Nucleus accumbens (tissue), 56 donors: ENCODE measurements at places on chromosomes 16 and 17.

- peak; percentile 3 for DNase-seq
These were observed 218.0 kb upstream of the CNTNAP4 start for GRCh38 chr16:76059186-76059585.

DNA sequence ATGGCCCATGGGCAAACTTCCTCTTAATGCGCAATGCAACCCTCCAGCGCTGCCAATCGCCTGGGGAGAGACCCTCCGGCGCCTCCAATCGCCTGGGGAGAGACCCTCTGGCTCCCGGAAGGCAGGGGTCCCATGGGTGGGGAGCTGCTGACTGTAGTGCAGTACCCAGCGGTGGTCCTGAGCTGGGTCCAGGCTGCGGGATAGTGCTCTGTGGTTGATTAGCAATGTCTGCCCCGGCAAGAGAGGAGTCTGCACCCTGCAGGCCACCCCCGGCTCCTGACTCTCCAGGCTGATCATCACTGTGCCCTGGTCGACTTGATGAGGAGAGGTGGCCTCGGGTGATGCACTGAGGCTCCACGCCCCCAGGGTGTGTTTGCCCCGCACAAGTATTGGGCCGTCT is 44.6 kb upstream of the ZNF469 start:
- no peak for DNase-seq

GRCh38 chr16:68062910-68063393 is 22.2 kb upstream of the NFATC3 start:
- no peak for DNase-seq

DNA sequence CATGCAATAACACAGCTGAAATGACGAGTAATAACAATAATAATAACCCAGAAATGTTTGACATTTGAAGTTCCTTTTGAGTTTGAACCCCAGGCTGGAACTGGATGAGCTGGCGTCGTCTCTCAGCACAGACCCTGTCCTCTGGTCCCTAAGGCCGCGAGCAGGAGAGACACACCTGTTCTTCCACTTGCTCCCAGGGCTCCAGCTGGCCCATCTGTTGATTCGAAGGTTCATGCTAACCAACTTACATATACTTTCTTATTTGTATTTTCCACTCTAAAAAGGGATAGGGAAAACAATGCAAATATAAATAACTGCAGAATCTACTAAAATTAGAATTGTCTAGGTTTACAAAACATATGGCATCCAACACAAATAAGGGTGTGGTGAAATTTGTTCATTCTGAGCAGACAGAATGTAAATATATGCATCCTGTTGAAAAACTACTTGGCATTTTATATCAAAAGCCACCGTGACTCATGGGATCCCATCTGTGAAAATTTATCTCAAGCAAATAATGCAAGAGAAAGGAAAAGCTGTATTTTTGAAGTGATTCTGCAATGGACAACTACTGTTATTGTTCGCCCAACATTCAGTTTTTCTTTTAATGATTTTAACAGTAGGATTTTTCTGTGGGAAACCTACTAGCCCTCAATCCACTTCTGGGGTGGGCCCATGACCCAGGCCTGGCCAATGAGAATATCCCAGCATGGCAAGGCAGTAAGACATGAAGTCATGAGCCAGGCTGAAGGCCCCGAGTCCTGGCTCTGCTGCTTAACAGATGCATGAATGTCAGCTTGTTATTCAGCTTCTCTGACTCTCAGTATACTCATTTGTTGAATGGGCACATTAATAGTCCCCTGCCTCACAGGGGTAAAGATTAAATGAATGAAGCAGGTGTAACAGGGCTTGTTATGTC is 13.2 kb upstream of the RGS9 start:
- DNase-seq = no peak

DNA sequence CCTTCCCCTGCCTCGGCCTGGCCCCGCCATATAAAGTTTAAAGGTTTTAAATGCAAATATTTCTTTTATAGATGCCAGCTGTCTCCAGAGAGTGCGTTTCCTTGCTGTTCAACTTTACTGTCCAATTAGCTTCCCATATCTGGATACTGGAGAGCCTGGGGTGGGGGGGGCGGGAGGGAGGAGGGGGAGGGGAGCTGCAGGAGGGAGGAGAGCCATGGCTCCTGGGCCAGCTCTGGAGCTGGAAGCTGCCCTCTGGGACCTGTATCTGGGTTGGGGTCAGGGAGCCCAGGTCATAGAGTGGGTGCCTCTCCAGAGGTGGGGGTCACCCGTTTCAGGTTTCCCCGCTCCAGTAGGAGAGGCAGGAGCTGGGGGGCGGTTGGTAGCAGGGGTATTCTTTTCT is 6.2 kb upstream of the GSE1 start:
- no peak for DNase-seq

DNA sequence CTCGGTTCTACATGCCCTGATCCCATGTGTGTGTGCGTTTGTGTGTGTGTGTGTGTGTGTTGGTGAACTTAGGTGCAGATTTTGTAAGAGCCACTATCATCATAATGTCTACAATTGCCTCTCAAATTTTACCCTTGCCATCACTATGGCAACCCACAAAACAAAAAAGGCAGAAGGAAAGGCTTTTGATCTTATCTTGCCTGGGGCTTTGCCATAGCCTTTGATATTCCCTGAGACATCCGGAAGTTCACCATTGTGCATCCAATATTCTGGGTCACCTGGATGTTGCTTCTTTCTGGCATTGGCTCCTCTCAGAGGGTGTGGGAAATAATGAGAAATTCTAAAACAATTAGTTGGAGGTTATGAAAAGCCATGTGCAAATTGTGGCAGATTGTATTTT is 114.7 kb downstream of the HAPSTR1 start:
- DNase-seq = no peak

- peak; percentile 43 for DNase-seq
These were observed 735 bp downstream of the ZNF652 start for GRCh38 chr17:49361129-49361901.

GRCh38 chr16:78629173-78629572 is 529.7 kb downstream of the WWOX start:
- no peak for DNase-seq

DNA sequence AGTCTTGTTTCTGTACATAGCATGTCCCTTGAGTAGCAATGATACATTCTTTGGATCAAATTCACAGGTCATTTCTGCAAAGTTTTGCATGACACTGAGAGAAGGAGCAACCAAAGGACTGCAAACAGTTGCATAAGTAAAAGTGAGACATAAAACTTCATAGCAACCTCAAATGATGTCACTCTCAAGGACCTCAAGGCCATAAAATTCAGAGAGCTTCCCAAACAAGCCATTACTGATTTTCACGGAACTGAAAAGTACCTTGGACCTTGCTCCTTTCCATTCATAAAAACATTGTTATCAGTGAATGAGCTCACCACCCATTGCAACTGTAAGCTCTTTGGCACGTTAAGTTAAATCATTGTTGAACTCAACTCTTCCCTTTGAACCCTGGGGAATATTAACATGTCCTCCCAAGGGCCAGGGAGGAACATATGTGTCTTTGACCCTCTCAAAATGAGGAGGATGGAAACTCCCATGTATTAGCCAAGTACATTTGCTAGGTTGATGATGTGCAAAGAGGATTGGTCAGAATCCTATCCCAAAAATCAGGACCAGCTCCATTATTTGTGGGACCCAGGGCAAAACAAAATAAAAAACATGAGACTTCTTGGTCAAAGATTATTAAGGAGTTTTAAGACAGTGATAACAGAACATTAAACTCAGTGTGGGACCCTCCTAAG is 275.0 kb upstream of the DYNLRB2 start:
- DNase-seq = no peak

DNA sequence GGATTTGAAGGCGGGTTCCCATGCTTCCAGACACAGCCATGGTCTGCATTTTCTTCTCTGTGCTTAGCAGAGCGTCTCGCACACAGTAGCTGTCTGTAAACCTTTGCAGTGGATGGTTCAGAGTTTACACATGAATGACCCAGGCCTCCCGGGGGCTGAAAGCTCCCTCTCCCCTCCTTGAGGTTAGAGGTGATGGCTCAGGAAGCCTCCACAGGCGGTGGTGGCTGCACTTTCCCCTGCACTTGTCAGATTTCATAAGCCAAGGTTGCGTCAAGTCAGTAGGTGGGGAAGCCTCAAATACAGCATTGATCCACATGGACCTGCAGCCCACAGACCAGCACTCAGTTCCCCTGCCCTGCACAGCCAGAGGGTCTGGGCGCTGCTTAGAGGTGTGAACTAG is 211.9 kb downstream of the KATNIP start:
- DNase-seq = no peak

DNA sequence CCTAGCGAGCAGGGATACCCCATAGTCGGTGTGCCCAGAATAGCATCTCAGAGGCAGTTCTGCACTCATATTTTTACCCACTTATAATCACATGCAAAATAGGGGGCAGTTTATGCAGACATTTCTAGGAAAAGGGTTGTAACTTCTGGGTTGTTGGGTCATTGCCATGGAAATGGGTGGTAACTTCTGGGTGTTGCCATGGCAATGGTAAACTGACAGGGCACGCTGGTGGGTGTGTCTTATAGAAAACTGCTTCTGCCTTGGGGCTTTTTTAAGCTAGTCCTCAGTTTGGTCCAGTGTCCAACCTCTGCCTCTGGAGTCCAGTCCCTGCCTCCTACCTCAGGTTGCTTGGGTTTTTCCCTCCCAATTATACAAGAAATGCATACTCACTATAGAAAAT is 7.4 kb upstream of the SPAG9 start:
- no peak for DNase-seq

DNA sequence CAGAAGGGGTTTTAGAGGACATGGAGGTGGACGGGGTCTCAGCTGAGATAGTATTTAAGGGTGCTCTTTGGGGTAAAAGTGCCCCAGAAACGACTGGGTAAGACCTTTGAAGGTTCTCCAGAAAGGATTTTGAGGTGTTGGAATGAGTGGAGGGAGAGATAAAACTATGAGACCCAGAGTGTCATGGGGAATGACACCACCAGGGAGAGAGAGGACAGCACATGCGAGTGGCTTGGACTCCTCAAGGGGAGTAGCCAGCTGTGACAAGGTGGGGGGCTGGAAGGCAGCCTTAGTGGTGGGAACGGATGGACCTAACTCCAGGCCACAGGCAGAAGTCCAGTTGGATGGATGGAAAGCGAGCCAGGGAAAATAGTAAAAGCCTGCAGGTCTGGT is 19.2 kb upstream of the PITPNM3 start:
- DNase-seq = no peak

DNA sequence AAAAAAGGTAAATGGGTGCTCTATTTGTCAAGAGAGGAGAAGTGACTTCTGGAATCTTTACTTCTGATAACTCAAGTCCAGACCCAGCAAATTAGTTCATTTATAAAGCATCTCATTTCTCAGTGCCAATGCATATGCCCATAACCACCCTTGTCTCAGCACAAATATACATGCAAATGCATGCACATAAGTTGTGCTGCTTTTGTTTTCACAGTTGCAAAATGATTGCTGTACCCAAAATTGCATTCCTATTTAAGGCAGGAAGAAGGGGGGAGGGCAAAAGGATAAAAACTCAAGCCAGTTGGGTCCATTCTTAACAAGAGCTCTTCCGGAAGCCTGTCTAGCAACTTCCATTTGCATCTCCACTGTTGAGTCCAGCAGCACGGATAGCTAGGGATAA is 61.3 kb upstream of the FAM20A start:
- DNase-seq = no peak

DNA sequence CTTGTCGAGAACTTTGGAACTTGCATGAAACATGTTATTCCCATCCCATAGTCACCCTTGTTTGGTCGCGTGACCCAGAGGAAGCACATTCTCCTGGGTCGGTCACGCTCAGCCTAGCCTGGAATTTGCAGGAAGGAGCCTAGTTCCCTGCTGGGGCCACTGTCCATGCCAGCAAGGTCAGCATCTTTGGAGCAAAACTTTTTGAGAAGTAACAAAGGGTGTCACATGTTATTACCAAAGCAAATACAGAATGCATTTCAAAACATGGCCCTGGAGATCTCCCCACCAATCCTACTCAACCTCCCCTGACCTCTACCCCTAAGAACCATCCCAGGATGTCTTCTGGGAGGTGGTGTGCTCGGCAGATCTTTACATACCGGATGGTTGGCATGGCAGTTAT is 26.2 kb upstream of the IRF8 start:
- no peak for DNase-seq

GRCh38 chr16:71338632-71339031 is 19.9 kb upstream of the CALB2 start:
- DNase-seq = no peak

- DNase-seq = no peak
These were observed 7.3 kb upstream of the NR1D1 start for GRCh38 chr17:40107522-40108174.

DNA sequence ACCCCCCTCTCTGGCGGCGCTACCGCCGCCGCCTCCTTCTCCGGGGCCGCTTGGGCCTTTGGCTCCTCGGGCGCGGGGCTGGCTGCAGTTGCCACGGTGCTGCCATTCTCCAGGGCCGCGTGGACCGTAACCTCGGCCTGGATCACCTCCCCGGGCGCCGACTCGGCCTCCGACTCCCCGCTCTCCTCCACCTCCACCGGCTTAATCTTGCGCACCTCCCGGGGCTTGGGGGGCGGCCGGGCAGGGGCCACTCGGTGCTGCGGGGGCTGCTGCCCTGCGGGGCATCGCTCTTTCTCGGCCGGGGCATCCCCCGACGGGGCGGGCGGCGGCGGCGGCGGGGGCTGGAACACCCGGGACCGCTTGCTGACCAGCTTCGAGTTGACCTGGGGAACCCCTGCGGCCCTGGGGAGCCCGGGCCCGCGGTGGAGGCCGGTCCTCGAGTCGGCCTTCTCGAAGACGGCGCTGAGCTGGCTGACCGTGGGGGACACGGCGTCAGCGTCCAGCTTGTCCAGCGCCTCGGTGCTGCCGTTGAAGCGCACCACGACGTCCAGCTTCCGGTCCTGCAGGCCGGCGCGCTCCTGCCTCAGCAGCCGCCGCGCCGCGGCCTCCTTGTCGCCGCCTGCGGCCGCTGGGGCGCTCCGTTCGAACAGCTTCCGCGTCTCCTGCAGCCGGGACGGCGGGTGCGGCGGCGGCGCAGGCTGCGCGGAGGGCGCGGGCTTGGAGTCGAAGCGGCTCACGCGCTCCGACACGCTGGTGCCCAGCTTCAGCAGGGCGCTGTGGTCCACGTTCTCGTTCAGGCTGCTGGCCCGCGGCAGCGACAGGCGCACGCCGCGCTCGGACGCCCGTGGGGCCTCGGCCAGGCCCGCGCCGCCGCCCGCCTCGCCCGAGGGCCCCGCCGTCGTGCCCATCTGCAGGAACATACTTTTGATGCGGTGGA is 792 bp downstream of the PPP1R9B start:
- peak; percentile 25 for DNase-seq
